Ascending aorta (tissue), 2 donors: ENCODE measurements at places on chromosomes 13 and 19. TPM values are rescaled to one million over a fixed set of nuclear protein-coding genes. Genes with fewer than 3 reads are reported as not detected.

The SPACA6 gene
- total RNA-seq = 16.0 TPM

The BEST2 gene
- not detected for total RNA-seq

DNA sequence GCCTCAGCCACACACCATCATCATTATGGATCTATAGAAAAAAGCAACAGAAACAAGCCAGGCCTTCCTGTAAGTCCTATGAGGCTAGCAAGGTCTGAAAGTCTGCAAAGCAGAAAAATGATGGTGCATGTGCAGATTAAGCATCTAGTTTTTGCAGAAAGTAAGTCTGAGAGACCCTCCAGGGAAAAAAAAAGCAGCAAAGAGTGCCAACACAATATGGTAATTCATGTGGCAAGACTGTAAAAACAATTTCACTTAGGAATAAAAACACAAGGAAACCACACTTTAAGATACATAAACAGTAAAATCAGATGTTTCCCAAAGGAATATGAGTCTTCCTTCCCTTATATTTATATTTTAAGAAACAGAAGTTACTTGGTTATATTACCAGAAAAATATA lies 112.3 kb upstream of the FBXL3 start:
- no peaks in the 10 kb centered on the region for H3K4me1 ChIP-seq
- no peak overlapping the region for H3K27ac ChIP-seq
- no peak overlapping the region for H3K4me3 ChIP-seq
- DNase-seq = no peak
- no peaks in the 10 kb centered on the region for H3K27me3 ChIP-seq

GRCh38 chr19:49356382-49356781 lies 5.8 kb downstream of the TEAD2 start:
- DNase-seq = no peak
- H3K27ac ChIP-seq = peak overlapping the region; percentile 1
- H3K4me3 ChIP-seq = no peak overlapping the region
- H3K4me1 ChIP-seq = no peaks in the 10 kb centered on the region
- peaks cover 23% of the 10 kb centered on the region for H3K36me3 ChIP-seq

The COL5A3 gene
- total RNA-seq = 13.6 TPM

DNA sequence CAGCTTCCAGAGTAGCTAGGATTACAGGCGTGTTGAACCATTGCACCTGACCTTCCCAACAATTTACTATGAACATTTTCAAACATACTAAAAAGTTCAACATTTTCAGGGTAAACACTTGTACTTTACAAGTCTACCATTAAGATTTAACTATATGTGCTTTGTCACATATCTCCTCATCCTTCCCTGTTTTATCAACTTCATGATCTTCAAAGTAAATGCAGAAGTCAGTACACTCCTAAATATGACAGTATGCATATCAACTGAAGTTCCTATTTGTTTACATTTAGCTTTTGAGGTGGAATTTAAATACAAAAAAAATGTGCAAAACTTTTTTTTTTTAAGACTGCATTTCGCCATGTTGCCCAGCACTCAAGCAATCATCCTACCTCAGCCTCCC lies 18.5 kb downstream of the LNX2 start:
- H3K36me3 ChIP-seq = no peaks in the 10 kb centered on the region
- no peak overlapping the region for H3K27ac ChIP-seq
- H3K27me3 ChIP-seq = no peaks in the 10 kb centered on the region
- no peaks in the 10 kb centered on the region for H3K4me1 ChIP-seq
- H3K4me3 ChIP-seq = no peak overlapping the region

GRCh38 chr13:93216122-93216521 lies 10.5 kb upstream of the GPC6 start:
- DNase-seq = no peak
- H3K27me3 ChIP-seq = no peaks in the 10 kb centered on the region
- H3K36me3 ChIP-seq = no peaks in the 10 kb centered on the region
- H3K4me1 ChIP-seq = no peaks in the 10 kb centered on the region
- no peak overlapping the region for H3K27ac ChIP-seq

The FBXO27 gene
- 144 TPM for total RNA-seq

The ZNF490 gene
- total RNA-seq = 27.8 TPM

DNA sequence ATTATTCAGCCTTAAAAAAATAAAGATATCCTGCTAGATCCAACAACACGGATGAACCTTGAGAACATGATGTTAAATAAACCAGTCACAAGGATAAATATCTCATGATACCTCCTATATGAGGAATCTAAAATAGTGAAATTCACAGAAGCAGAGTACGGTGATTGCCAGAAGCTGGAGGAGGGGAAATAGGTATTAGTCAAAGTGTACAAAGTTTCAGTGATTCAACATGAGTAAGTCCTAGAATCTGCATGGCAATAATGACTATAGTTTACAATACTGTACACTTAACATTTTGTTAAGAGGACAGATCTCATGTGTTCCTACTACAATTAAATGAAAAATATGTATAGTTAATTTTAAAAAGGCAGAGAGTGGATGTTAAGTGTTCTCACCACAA lies 206.6 kb upstream of the SLC10A2 start:
- H3K4me1 ChIP-seq = no peaks in the 10 kb centered on the region
- H3K27me3 ChIP-seq = no peaks in the 10 kb centered on the region
- H3K36me3 ChIP-seq = no peaks in the 10 kb centered on the region

The ZNF208 gene
- 3.8 TPM for total RNA-seq
